ENCODE measurements at places on chromosomes 6 and 20. TPM values are rescaled to one million over a fixed set of nuclear protein-coding genes. Genes with fewer than 3 reads are reported as not detected.

FBXO30 gene
- 7.3 TPM for total RNA-seq

LY6G6F gene
- not detected for total RNA-seq

CGA gene
- not detected for total RNA-seq

GNRH2 gene
- not detected for total RNA-seq

MDC1 gene
- 12.6 TPM for total RNA-seq

SPTLC3 gene
- 10.0 TPM for total RNA-seq

FAM184A gene
- total RNA-seq: 4.8 TPM

ENPP1 gene
- total RNA-seq: 5.3 TPM

RUNX2 gene
- total RNA-seq: 11.8 TPM

OR2H1 gene
- not detected for total RNA-seq

SLC35D3 gene
- not detected for total RNA-seq

PTK6 gene
- not detected for total RNA-seq

GJA10 gene
- not detected for total RNA-seq

ARHGAP40 gene
- not detected for total RNA-seq

TRAPPC3L gene
- total RNA-seq: not detected

MYMX gene
- total RNA-seq: not detected

PPP1R16B gene
- under 0.01 TPM for total RNA-seq

NOTCH4 gene
- total RNA-seq: 2.3 TPM

IL17F gene
- total RNA-seq: not detected
